H54 (cell line): ENCODE measurements at places on chromosomes 16 and 17.

- no peak for DNase-seq
These were observed 21.8 kb downstream of the LYRM9 start for GRCh38 chr17:27871407-27871806.

DNA sequence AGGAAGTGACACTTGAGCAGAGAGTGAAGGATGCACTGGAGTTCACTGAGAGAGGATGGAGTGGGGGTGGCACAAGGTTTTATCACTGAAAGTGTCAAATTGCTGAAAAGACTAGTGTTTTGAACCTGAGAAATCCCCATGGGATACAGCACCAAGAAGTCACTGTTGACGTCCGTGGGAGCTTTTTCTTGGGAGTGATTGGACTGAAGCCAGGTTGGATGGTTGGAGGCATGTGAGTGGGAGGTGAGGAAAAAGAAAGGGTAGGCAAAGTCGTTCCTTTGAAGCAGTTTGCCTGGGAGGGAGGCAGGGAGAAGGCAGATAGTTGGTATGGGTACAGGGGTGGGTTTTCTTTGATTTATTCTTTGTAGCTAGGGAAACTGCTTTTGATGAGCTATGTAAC, 39.9 kb upstream of the SDK2 start:
- no peak for DNase-seq

DNA sequence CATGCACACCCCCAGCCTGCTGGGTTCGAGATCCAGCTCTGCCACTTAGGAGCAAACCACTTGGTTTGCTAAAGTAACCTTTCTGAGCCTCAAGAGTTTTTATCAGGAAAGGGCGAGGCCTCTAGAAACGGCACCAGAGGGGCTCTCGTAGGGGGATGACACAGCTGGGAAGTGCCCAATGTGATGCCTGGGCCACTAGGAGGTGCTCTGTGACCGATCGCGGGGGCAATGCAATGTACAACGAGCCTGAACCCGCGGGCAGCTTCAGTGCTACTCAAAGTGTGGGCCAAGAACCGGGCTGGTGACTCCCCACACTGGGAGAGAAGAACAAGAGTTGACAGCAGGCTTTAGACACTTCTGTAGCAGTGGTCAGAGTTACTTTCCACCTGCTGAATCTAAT, 9.4 kb downstream of the C16orf89 start:
- no peak for DNase-seq

GRCh38 chr17:1764284-1764683, 2.4 kb downstream of the SERPINF1 start:
- no peak for DNase-seq

DNA sequence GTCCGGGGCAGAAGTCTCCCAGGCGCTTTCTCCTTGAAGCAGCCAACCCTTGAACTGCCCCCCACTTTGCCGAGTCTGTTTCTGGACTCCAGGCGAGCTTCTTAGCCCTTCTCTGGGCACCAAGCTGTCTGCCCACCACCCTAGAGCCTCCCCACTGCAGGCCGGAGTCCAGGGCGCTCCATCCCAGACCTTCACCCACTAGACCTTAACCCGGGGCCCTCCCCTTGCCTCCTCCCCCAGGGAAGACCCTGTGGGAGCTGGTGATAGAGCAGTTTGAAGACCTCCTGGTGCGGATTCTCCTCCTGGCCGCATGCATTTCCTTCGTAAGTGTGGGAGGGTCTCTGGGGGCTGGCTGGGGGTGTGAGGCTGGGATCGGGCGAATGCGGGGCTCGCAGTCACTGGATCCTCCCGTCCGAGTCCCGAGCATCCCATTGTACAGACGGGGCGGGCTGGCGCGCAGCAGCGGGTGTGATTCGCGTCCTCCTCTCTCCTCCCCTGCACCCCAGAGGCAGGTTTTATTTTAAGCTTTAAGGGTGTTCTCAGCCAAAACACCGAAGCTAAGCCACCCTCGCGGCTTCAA, 1.1 kb downstream of the ATP2A1 start:
- no peak for DNase-seq
